Stromal cell of bone marrow (primary cell): ENCODE measurements at places on chromosomes 6 and 20.

GRCh38 chr6:86775893-86776292 is 161.4 kb upstream of the HTR1E start:
- DNase-seq = no peak

GRCh38 chr20:63135411-63135810 is 80.5 kb downstream of the YTHDF1 start:
- DNase-seq = no peak

DNA sequence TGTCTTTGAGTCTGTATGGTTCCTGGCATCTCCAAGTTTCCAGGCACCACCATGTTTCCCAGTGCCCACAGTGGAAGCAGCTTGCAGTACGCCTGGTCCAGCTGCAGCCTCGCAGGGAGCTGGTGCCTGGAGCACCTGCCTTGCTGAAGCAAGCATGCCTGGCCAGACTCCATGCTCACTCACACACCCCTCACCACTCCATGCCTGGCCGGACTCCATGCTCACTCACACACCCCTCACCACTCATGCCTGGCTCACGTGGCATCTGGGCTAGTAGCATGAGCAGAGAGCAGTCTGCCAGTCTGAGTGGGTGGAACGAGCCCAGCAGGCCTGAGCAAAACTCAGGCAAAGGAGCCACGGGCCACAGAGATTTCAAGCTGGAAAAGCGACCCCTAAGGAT is 214.3 kb downstream of the TFAP2C start:
- no peak for DNase-seq

GRCh38 chr20:57630061-57630460 is 9.8 kb upstream of the ZBP1 start:
- DNase-seq = no peak

DNA sequence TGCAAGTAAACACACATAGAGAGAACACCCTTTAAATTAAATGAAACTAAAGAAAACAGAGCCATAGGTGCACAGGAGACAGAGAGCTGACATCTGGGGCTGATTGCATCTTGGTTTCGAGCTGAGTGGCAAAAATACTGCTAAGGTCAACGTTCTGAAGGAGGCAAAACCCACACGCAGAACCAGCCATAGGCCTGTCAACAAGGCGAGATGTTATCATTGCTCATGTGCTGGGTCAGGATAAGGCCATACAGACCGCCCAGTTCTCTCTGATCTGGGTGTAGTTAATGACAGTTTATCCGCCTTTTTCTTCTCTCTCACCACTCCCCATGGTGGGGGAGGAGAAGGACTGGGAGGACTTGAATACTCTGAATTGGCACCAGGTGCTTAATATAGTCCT is 4.5 kb upstream of the FAM110A start:
- DNase-seq = no peak
